ENCODE measurements at places on chromosomes 2 and 18.

DNA sequence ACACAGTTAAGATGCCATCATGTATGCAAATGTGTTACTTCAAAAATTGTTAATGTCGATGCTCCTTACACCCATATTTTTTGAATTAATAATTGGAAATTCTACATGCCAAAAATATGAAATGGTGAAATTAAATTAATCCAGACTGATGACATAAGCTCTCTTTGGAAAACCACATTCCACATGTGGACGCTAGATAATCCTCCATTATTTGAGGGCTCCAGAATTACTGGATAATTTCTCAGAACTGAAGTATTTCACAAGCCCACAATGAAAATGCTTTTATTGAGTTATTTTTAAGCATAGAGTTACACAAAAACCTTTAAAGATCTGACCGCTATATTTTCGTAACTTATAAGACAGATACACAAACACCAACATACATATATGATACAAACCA is 47.8 kb downstream of the FARSB start:
- DNase-seq: no peak

- peak; percentile 56 for DNase-seq
These were observed 680 bp downstream of the ASNSD1 start for GRCh38 chr2:189661957-189662321.

- no peak for DNase-seq
These were observed 306.7 kb upstream of the SLC8A1 start for GRCh38 chr2:40758401-40759155.

GRCh38 chr2:205438241-205438640 is 244.1 kb upstream of the NRP2 start:
- no peak for DNase-seq

GRCh38 chr18:45324495-45325113 is 290.7 kb upstream of the SLC14A2 start:
- DNase-seq: no peak

GRCh38 chr2:45741161-45741850 is 89.8 kb downstream of the PRKCE start:
- DNase-seq: no peak

DNA sequence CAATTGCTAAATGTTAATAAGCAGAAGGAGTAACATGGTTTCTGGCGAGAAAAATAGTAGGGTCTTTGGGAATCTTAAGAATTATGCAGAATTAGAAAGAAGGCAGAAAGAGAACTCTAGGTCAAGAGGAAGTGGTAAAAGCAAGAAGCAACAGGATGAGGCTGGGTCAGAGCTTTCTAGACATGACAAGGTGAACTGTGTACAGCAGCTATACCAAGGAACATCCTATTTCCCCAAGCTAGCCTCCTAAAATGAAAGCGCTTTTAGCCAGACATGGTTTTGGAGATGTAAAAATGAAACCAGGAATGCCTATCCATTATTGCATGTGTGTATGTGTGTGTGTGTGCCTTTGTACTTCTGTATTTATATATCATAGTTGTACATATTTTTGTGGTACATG is 42.3 kb upstream of the STAT1 start:
- DNase-seq: no peak

DNA sequence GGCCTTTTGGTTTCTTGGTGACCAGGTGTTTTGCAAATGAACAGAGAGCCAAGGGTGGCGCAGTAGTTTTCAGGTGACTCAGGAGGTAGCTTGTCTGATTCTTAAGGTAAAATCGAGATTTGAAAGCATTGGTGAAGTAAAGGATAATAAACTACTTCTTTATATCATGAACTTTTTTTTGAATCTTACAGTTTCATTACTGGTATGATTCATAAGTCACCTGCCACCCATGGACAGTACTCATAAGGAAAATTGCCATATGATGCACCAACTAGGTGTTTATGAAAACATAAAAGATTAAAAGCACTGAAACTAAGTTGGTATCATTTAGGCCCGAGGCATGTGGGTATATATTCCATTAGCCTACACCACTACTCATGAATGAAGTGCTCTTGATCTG is 84.1 kb upstream of the MGAT5 start:
- no peak for DNase-seq

GRCh38 chr2:179266271-179266670 is 1.6 kb upstream of the SESTD1 start:
- DNase-seq: no peak

DNA sequence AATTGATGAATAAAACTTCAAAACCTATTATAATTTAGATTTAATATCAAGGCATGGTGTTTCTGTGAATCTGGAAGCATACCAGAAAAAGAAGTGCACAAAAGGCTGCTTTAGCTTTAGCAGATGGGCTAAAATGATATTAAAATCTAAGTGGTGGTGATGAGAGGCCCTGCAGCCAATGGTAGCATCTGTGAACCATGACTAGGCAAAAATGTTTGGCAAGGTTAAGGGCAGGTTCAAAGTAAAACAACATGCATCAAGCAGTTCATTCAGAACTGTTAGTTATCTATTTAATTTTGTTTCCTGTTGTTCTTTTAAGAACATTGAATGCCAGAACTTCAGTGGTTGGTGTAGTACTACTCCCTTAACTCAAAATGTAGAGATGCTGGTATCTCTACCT is 1736.9 kb upstream of the CELF4 start:
- peak; percentile 25 for DNase-seq

DNA sequence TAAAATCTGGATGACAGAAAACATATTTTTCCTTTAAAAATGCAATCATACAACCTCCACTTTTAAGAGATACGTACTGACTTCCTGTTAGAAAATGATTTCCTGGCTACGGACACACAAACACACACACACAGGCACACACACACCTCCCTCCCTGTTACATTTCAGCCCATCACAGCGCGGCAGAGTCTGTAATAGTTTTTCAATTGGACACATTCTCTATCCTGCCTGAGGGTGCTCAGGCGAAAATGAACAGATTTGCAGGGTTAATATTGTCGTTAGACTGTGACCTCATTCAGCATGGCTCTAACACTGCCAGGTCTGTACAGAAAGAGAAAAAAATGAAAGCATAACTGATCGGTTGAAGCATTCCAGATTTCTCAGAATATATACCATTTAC is 45.0 kb downstream of the KCTD1 start:
- DNase-seq: no peak

DNA sequence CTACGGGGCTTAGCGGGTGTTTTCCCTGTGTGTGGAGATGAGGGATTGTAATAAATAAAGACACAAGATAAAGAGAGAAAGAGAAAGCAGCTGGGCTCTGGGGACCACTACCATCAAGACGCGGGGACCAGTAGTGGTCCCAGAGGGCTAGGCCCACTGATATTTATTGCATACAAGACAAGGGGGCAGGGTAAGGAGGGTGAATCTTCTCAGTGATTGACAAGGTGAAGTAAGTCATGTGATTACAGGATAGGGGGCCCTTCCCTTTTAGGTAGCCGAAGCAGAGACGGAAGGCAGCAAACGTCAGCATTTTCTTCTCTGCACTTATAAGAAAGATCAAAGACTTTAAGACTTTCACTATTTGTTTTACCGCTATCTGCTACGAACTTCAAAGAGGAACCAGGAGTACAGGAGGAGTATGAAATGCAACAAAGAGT is 4.5 kb upstream of the GAL3ST2 start:
- DNase-seq: peak; percentile 20
